ENCODE measurements at places on chromosomes 2 and 18. TPM values are rescaled to one million over a fixed set of nuclear protein-coding genes. Genes with fewer than 3 reads are reported as not detected.
A peak's percentile ranks its signal among the peaks of the same experiment; 100 is the strongest.

The RGPD8 gene
- 15.7 TPM for total RNA-seq

GRCh38 chr2:142153601-142154000 lies 22.8 kb upstream of the LRP1B start:
- H3K27me3 ChIP-seq, result peaks cover 2% of the 10 kb centered on the region
- H3K36me3 ChIP-seq, result no peaks in the 10 kb centered on the region
- no peak for DNase-seq
- no peak overlapping the region for H3K4me3 ChIP-seq

DNA sequence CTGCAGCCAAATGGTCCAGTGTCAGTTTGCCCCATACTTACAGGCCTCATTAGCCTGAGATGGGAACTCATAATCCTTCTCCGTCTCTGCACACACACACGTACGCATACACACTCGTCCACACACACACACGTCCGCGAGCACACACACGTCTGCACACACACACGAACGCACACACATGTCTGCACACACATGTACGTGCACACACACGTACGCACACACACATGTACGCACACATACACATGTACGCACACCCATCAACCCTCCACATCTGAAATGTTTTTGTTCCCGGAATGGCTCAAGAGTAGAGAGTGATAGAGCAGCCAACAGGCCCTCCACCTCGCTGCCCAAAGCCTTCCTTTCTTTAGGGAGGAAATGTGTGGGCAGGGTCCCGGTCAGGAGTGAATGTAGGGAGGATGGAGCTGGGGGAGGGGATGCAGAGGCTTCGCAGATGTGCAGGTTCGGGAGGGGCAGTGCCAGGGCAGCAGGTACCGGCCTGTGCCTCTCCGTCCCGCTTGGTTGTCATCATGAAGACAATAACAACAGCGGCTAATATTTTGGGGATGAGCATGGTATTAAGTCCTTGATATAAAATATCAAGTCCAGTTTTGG lies 52.7 kb downstream of the PTGR3 start:
- H3K36me3 ChIP-seq, result no peaks in the 10 kb centered on the region
- H3K4me1 ChIP-seq, result peaks cover 2% of the 10 kb centered on the region
- H3K4me3 ChIP-seq, result no peak overlapping the region
- H3K27me3 ChIP-seq, result no peaks in the 10 kb centered on the region
- no peak overlapping the region for H3K27ac ChIP-seq
- no peak for DNase-seq

DNA sequence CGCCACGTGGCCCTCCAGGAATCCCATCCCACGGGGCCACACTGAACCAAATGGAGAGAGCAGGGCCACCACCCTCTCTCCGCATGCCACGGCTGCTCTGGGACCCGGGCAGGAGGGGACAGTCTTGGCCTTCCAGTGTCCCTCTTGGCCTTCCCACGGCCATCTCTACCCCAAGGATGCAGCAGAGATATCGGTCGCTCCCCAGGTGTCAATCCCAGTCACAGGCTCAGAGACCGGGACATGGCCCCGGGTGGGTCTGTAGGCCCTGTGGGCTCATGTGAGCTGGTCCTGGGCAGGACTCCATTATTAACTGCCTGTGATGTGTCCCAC lies 15.3 kb downstream of the CAPN10 start:
- peak; percentile 13 for DNase-seq
- H3K27ac ChIP-seq, result no peak overlapping the region
- no peaks in the 10 kb centered on the region for H3K27me3 ChIP-seq

The ANKAR gene
- total RNA-seq, result 17.3 TPM

DNA sequence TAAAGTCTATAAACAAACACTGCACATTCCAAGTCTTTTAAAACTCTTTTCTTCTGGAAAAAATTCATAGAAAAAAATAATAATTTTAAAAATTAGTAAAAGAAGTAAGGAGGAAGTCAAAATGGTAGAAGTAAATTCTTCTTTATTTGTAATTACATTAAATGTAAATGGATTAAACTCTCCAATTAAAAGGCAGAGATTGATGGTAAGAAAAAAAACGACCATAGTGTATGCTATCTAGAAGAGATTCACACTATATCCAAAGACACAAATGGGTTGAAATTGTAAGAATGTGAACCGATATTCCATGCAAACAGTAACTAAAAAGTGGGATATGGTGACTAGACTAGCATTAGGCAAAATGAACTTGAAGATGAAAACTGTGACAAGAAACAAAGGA lies 1196.1 kb upstream of the CDH2 start:
- no peaks in the 10 kb centered on the region for H3K27me3 ChIP-seq
- no peaks in the 10 kb centered on the region for H3K36me3 ChIP-seq
- DNase-seq, result no peak
- no peak overlapping the region for H3K27ac ChIP-seq

DNA sequence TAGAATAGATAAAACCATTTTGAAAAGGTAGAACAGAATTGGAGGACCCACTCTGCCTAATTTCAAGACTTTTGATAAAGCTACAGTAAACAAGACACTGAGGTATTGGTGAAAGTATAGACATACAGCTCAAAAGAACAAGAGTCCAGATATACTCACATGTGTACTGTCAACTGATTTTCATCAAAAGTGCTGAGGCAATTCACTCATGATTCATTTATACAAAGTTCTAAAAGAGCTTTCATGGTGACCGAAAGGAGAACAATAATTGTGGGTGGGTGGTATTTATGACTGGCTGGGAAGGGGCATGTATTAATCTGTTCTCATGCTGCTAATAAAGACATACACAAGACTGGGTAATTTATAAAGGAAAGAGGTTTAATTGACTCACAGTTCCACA lies 7.3 kb downstream of the MAP4K3 start:
- DNase-seq, result no peak
- H3K4me1 ChIP-seq, result peaks cover 7% of the 10 kb centered on the region
- no peaks in the 10 kb centered on the region for H3K36me3 ChIP-seq
- no peak overlapping the region for H3K27ac ChIP-seq
- no peak overlapping the region for H3K4me3 ChIP-seq
- H3K27me3 ChIP-seq, result no peaks in the 10 kb centered on the region

The RTP5 gene
- total RNA-seq, result not detected

DNA sequence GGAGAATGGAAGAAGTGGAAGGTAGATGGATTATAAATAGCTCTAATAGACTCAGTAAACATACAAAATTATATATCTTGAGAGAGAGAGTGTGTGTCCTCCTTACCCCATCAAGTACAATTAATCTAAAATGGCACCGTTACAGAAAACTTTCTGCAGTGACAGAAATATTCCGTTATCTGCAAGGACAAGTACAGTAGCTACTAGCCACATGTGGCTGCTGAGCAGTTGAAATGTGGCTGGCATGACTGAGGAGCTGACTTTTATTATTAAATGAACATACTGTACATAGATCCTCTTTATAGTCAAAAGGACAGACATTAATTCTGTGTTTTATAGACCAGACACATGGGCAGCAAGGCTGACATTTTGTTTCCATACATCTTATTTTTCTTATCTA lies 7.0 kb downstream of the CCDC93 start:
- no peaks in the 10 kb centered on the region for H3K27me3 ChIP-seq
- no peak overlapping the region for H3K4me3 ChIP-seq
- no peaks in the 10 kb centered on the region for H3K4me1 ChIP-seq
- H3K27ac ChIP-seq, result no peak overlapping the region

The STARD7 gene
- total RNA-seq, result 85.8 TPM

The MPP4 gene
- total RNA-seq, result not detected

The SLC5A7 gene
- total RNA-seq, result not detected

All from ovary (tissue), 10 donors.